Natural killer cell (primary cell): ENCODE measurements at places on chromosomes 2 and 18. TPM values are rescaled to one million over a fixed set of nuclear protein-coding genes. Genes with fewer than 3 reads are reported as not detected.

GREB1 gene
- total RNA-seq = 2.5 TPM

CRYGC gene
- not detected for total RNA-seq

GLS gene
- 322 TPM for total RNA-seq

- no peak overlapping the region for H3K27ac ChIP-seq
- no peaks in the 10 kb centered on the region for H3K4me1 ChIP-seq
- no peak overlapping the region for H3K4me3 ChIP-seq
- no peak for DNase-seq
- H3K36me3 ChIP-seq = no peaks in the 10 kb centered on the region
- H3K27me3 ChIP-seq = no peaks in the 10 kb centered on the region
Observed at GRCh38 chr2:23516520-23517256, 131.7 kb downstream of the KLHL29 start.

DNA sequence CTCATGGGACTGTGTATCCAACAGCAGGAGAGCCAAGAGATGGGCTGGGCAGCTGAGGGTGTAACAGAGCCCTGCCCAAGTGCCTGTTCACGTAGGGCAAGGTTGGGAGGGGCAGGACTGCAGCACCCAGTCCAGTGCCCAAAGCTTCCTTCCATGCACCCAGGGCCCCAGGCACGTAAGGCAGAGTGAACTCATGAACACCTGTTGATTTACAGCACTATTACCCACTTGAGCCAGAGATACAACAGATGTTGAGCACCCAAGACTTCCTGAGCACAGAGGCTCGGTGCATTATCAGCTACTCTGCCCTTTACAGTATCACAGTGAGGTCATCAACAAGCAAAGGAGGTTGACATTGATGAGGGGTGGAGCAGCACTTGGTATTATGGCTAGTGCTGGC lies 50.2 kb upstream of the FHL2 start:
- H3K27me3 ChIP-seq = peaks cover 2% of the 10 kb centered on the region
- H3K4me3 ChIP-seq = no peak overlapping the region
- no peak overlapping the region for H3K27ac ChIP-seq
- DNase-seq = no peak
- no peaks in the 10 kb centered on the region for H3K36me3 ChIP-seq

GRCh38 chr18:75316826-75317225 lies 106.2 kb downstream of the TSHZ1 start:
- H3K4me3 ChIP-seq = no peak overlapping the region
- H3K4me1 ChIP-seq = no peaks in the 10 kb centered on the region
- no peak for DNase-seq
- H3K27me3 ChIP-seq = no peaks in the 10 kb centered on the region
- no peaks in the 10 kb centered on the region for H3K36me3 ChIP-seq
- no peak overlapping the region for H3K27ac ChIP-seq

DNA sequence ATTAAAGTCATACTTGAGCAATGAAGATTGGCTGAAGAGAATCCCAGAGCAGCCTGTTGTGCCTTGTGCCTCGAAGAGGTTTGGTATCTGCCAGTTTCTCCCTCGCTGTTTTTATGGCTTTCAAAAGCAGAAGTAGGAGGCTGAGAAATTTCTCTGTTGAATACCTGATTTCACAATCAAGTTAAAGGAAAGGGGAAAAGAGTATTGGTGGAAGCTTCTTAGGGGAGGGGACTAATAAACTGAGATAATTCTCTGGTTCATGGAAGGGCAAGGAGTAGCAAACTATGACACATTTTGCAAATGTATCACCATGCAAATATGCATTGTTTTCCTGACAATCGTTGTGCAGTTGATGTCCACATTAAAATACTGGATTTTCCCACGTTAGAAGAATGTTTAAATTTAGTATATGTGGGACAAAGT lies at the start of gene IL1B:
TSS of gene IL1B (minus strand) at position 85 of the 423 bp plus-strand sequence. CDS start 550 bp downstream, outside the sequence.
- DNase-seq = no peak
- H3K4me3 ChIP-seq = no peak within 1 kb of the TSS
- H3K36me3 ChIP-seq = no peaks in the 10 kb centered on the region
- H3K27me3 ChIP-seq = peaks cover 2% of the 10 kb centered on the region
- H3K4me1 ChIP-seq = peaks cover 12% of the 10 kb centered on the region

- no peak for DNase-seq
- peaks cover 6% of the 10 kb centered on the region for H3K4me1 ChIP-seq
- no peak overlapping the region for H3K4me3 ChIP-seq
- H3K36me3 ChIP-seq = no peaks in the 10 kb centered on the region
- H3K27ac ChIP-seq = no peak overlapping the region
- H3K27me3 ChIP-seq = no peaks in the 10 kb centered on the region
Observed at GRCh38 chr2:64023485-64024258, 4.4 kb upstream of the VPS54 start.

DNA sequence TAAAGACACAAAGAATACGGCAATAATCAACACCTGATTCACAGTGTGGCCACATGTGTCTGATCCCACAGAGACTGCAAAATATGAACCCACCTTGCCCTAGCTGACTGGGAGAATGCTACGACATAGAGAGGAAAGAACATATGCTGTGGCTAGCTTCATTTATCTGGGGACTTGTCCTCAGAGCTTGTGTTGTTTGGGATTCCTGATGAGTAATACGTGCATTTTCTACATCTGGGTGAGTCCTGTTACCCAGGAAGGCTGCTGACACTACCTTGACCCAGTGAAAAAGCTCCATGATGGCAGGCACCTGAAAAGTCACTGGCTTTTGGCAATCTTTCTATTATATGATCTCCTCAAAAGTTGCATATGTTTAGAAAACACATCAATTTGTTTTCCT lies 427.7 kb upstream of the LYPD1 start:
- no peaks in the 10 kb centered on the region for H3K36me3 ChIP-seq
- H3K4me3 ChIP-seq = no peak overlapping the region
